H54 (cell line): ENCODE measurements at places on chromosomes 7 and 10.

DNA sequence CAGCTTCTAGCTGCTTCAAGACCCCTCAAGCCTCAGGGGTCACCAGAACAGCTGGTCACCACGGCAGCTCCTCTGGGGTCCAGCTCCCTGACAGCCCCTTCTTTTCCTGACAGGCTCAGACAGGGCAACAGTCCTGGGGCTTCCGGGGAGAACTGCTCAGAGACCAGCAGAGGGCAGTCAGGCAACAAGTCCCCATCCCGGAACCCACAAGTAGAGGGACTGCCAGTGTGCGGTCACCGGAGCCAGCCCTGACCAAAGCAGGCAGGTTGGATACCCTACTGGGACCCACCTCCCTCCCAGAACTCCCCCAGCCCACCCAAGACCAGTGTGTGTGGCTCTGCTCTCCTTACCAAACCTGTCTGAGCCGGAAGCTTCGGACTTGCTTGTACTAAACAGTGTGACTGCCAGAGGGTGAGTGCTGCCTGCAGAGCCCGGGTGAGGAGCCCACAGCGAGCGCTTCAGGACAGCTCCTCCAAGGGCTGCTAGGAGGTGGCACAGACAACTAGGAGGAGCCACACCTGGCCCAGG, 40.3 kb downstream of the YKT6 start:
- peak; percentile 99 for DNase-seq

DNA sequence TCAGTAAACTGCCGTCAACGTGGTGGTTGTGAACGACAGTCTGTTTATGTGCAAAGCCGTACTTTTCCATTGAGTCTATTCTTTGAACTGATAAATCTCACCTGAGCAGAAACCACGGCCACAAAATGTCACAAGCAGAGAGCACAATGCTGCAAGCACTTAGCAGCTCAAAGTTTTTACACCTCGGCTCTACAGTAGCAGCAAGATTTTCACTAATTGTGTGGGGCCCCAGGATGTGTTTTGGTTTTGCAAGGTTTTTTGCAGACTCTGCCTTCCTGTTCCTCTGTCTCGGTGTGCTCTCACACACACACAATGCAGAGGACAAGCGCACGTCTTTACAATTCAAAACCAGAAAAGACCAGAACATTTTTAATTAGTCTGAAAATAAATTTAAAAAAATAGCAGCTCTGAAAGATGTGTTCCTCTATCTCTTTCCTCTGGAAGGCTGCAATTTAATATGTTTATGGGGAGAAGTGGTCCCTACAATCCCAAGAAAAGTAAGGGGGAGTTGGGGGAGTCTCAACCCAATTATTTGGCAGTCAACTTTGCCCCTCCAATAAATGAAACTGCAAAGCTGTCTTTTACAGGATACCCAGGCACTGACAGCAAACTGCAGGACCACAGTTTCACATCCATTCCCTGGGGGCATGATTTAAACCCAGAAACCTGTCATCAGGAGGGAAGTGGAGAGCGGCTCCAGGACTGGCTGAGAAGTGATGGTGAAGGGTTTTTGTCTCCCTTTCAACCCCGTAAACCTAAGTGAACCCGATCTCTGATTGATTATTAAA, 73.8 kb upstream of the SFMBT2 start:
- DNase-seq: no peak

DNA sequence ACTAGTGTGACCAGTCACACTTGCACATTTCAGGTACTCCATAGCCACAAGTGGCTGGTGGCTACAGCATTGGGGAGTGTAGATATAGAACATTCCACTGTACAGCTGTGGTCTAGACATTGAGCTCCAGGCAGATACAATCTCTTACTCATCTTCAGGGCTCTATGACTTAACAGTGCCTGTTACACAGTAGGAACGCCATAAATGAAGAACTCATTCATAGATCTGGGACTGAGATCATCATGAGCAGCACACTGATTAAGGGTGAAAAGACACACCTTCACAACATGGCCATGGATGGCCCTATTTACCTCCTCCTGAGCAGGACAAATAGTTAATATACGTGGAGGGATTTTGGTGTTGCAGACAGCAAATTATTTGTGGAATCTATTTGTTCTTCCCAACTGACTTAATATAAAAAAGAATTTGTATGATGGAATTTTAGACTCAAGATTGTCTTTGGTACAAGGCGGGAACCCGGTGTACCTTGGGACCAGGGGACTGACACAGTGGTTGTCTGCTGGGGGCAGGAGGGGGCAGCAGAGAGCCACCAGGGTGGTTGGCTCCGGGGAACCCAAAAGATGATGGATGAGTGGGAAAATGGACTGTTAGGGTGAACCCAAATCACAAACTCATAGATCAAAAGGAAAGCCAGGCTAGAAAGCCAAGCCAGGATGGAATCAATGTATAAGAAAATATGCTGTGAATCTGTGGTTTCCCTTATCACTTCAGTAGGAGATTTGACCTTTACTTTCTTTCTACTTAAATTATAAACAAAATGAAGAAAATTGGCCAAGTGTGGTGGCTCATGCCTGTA, 24.3 kb upstream of the CPA2 start:
- peak; percentile 49 for DNase-seq

DNA sequence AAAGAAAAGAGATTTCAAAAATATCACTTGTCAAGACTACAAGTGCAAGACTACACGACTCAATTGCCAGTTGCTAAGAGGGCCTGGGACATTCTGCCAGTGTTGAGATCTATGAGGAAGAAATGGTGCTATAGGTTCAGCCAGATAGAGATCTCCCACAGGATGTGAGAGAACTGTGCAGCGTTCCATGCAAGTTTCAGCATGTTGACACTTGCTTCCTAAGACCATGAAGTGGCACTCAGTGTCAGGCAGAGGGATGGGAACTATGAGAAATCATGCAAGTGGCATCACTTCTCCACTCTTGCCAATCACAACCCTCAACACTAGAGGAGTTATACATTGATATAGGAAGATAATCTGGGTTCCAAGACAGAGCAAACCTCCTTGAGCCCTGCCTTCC, 210.3 kb downstream of the CHRM2 start:
- no peak for DNase-seq

DNA sequence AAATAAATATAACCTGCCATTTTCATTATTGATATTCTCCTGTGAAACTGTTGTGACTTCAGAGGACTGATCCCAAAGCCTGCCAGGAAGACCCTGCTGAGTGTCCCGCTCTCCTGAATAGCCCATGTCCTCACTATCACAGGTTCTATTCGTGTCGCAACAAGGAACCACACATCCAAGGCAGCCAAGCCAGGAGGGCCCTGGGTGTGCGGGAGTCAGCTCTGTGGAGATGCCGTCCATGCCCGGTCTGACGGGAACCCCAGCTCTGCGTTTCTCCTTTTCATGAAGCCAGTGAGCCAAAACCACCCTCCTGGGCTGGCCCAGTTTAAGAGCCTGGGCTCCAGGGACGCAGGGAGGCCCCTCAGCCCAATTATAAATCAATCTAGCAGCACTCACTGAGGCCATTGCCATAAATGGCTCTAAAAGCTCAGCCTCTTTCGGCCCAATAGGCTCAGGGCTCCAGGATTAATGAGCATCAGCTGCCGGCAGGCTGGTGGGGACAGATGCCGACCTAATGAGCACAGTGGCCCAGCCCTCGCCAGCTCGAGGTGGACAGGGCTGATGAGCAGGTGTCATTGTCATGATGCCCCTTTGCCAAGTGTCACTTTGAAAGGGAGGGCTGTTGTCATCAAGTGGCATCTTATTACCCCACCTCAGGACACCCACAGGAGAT, 177.9 kb downstream of the PLXNA4 start:
- no peak for DNase-seq

DNA sequence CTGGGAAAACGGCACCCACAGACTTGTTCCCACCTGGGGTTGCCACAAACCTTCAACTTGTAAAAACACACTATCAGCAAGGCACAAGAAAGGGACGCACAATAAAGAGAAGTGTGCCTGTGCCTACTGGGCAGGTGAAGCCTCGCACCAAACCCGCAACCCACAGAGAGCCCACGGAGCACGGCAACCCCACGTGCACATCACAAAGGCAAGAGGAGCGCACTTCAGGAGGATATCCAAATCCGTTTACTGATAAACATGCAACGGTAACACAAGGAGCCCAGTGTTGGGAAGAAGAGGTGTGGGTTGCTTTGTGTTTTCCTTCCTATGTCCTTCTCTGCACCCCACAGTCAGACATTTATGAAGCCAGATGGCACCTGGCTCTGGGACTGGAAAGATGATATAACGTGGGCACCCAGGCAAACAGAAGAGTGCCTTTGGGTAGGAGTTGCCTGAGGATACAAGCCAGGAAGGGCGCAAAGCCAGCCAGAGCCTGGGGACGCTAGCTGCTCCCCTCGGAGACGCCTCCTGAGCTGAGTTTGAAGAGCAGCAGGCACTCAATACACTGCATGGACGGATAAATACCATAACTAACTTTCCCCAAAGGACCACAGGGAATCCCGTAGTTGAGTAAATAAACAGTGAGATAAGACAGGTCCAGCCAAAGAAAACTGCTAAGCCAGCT, 41.6 kb downstream of the TCERG1L start:
- no peak for DNase-seq

DNA sequence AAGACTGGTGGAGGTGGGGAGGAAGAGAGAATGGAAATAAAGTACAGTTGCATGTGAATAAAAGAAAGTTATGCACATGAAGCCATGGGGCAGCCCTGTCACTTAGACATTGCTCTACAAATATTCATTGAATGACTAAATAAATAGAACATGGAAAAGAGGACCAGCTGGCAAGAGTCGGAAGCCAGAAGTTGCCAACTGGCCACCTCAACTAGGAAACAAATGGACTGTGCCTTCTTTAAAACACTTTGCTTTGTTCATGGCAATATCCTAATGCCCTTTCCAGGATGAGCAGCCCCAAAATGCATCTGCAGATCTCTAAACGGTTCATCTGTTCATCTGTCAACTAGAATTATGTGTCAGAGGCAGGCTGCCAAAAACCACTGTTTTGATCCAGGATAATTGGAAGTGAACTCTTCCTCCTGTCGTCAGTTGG, 157.3 kb downstream of the NOC3L start:
- no peak for DNase-seq

DNA sequence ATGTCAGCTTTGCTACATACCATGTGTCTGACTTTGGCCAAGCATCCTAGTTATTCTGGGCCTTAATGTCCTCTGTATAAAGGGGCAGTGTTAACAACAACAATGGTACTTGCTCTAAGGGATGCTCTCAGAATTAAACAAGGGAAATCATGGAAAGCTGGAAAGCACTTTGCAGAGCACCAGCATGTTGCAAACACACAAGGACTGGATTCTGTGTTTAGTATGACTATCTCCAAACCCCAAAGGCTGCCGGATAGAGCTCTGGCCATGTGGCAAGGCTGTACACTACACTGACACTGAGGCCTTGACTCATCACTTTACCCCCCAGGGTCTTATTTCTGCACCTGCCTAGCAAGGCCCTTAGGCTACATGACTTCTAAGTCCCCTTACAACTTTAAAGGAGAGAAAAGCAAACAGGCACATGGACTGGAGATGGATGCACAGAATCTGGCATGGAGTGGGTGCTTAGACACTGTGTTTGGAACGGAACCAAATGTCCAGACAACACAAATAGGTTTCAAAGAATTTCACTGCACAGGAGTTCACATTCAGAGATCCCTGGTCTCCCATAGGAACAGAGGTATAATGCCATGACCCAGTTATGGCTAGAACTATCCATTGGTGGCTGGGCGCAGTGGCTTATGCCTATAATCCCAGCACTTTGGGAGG, 74.6 kb downstream of the FAM13C start:
- DNase-seq: no peak

DNA sequence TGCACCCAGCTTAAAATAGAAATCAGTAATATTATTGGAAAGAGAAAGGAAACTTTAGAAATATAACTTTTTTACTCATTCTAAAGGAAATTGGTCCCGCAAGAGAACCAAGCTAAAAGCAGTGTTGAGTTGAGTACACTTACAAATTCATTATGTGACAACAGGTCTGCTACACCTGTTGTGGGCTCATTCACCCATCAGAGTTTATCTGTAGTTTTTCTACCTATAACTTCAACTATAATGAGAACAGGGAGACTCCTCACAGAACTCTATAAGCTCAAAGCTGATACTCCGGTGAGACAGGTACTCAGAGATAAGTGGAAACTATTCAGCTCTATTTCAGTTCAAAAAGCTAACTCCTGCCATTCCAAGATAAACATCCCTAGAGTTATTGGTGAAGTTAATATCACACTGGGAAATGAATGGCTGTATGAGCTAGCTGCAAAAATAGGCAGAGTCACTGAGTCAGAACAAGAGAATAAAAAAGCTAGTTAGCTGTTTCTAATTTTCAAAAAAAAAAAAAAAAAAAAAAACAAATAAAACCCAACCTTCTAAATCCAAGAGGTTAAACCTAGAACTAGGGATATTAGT, 121.3 kb downstream of the PPP1R3A start:
- DNase-seq: no peak

GRCh38 chr7:151233804-151234203, 1.5 kb downstream of the CHPF2 start:
- no peak for DNase-seq

DNA sequence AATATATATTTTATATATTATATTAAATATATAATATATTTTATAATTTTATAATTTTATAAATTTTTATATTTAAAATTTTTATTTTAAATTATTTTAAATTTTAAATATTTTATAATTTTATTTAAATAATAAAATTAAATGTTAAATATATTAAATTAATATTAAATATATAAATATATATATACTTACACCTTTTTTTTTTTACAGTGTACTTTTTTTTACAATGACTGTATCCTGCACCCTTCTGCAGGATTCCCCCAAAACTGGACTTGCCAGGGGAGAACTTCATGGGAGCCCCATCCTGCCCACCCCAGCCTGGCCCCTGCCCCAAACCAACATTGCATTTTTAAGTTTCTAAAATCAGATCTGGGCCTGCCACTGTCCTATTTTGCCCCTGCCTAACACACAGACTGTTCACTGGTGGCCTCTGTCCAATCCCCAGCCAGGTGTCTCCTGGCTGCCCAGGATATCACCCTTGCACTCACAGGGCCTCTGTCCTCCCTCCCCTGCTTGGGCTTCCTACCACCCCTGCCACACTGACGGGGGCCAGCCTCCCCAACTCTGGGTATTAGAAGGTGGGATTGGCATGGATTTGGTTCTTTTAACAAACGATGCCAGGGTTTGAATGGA, 138.0 kb downstream of the ADCY1 start:
- no peak for DNase-seq

DNA sequence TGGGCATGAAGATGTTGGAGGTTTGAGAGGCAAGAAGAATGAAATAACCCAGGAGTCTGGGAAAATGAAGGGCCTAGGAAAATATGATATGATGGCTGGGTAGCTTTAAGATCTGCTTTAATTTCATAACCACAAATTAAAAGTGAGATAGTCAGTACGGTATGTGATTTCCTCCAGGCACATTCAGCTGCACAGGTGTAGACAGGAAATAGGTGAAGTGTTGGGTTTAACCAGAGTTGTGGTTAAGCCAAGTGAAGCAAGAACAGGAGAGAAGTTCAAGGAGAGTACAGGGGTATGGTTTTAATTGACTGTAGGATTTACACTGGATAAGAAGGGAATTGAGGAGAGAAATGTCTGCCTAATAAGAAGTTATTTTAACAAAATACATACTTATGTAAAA, 2.6 kb downstream of the PNLIPRP3 start:
- DNase-seq: no peak
